Kidney (tissue), 22 donors: ENCODE measurements at places on chromosomes 2 and 18. TPM values are rescaled to one million over a fixed set of nuclear protein-coding genes. Genes with fewer than 3 reads are reported as not detected.

GRCh38 chr2:2506536-2506935 is 175.5 kb upstream of the MYT1L start:
- H3K4me3 ChIP-seq = no peak overlapping the region
- no peak overlapping the region for H3K27ac ChIP-seq
- no peaks in the 10 kb centered on the region for H3K36me3 ChIP-seq
- DNase-seq = no peak

GRCh38 chr2:88024509-88024908 is 8.2 kb upstream of the RNU2-63P start:
- no peak overlapping the region for H3K27ac ChIP-seq
- no peaks in the 10 kb centered on the region for H3K27me3 ChIP-seq
- H3K4me1 ChIP-seq = no peaks in the 10 kb centered on the region
- DNase-seq = peak; percentile 3
- H3K36me3 ChIP-seq = peaks cover 4% of the 10 kb centered on the region

DNA sequence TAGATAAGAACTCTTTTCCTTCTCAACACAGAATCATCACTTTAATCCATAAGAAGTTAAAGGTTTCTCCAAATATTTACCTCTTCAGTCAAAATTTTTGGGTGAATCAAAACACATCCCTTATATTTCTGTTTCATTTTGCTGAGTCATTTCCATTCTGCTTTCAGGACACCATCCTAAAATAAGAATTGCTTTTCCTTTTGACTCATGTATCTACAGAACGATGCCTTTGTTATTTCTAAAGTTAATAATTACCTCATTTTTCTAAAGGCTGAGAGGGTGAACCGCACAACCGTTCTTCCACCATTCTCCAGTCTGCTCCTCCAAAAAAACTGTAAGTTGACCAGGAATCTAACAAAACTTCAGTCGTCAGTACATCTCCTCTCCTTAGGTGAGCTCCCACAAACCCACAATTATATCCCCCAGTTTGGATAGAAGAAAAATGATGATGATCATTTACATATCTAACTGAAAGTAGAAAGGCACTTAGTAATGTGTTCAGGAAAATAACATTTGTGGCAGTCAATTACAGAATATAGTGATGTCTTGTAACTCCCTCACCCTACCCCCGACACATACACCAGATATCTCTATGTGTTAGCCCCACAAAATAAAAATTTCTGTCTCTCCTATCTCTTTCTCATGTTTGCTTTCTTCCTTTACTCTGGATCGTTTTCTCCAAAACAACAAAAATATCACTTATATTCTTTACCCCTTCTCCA is 162.5 kb downstream of the RAD51AP2 start:
- H3K4me1 ChIP-seq = no peaks in the 10 kb centered on the region
- no peak overlapping the region for H3K27ac ChIP-seq
- no peak overlapping the region for H3K4me3 ChIP-seq
- no peaks in the 10 kb centered on the region for H3K36me3 ChIP-seq
- DNase-seq = no peak

- no peak overlapping the region for H3K27ac ChIP-seq
- H3K36me3 ChIP-seq = no peaks in the 10 kb centered on the region
- H3K4me3 ChIP-seq = no peak overlapping the region
- DNase-seq = no peak
- no peaks in the 10 kb centered on the region for H3K27me3 ChIP-seq
Observed at GRCh38 chr2:143252138-143252907, 123.1 kb downstream of the ARHGAP15 start.

DNA sequence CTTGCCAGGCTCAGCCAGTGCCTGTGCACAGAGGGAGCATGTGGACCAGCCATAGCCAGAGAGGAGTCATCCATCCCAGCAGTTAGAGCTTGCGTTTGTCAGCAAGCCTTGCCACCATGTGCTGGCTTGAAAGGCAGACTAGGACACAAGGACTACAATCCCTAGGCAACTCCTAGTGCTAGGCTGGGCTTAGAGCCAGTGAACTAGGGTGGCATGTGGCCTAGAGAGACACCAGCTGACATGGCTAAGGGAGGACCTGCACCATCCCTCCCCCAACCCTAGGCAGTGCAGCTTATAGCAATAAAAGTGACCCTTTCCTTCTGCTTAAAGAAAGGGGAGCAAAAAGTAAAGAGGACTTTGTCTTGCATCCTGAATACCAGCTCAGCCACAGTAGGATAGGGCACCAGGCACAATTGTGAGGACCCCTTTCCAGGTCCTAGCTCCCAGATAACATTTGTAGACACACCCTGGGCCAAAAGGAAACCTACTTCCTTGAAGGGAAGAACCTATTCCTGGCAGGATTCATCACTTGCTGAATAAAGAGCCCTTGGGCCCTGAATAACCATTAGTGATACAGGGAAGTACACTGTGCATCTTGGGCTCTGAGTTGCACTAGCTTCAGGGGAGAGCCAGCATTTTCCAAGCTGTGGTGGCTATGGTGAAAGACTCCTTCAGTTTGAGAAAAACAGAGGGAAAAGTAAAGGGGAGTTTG is 38.7 kb upstream of the UXS1 start:
- H3K27me3 ChIP-seq = no peaks in the 10 kb centered on the region
- H3K36me3 ChIP-seq = no peaks in the 10 kb centered on the region
- H3K4me1 ChIP-seq = no peaks in the 10 kb centered on the region
- H3K27ac ChIP-seq = no peak overlapping the region

GRCh38 chr2:178858896-178859625 is 51.8 kb upstream of the TTN start:
- H3K27me3 ChIP-seq = no peaks in the 10 kb centered on the region
- no peaks in the 10 kb centered on the region for H3K4me1 ChIP-seq
- H3K27ac ChIP-seq = no peak overlapping the region

DNA sequence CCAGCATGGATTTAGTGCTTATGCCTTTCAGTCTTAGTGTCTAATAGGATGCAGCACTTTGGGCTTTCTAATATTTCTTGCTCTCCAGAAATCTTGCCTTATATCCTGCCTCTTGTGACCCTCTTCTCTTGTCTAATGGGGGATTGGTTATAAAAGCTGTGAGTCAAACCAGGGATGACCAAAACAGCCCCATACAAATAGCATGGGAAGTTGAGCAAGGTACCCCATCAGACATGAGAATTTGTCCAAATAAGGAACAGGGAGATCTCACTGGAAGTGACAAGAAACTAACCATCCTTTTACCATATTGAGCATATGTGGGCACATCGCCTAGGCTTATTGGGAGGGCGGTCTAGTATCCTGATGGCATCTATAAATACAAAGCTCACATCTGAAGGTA is 78.8 kb upstream of the BZW1 start:
- H3K36me3 ChIP-seq = no peaks in the 10 kb centered on the region
- no peak for DNase-seq
- no peak overlapping the region for H3K4me3 ChIP-seq
- no peak overlapping the region for H3K27ac ChIP-seq
- no peaks in the 10 kb centered on the region for H3K27me3 ChIP-seq

DNA sequence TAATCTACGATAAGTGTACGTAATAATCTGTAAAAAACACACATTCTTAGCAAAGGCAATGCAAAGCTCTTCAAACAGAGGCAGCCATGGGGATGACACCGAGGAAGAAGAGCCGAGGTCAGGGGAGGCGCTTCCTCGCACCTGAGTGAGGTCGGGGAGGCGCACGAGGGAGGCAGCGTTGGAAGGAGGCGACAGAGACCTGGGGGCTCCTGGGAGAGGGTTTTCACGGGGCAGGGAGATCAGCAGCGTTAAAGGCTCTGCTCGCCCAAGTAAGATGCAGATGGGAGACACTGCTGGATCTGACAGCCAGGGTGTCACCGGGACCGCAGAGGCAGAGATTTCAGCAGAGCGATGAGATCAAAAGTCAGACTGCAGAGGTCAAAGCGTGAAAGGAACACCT is 143.1 kb downstream of the L3MBTL4 start:
- no peak for DNase-seq
- no peaks in the 10 kb centered on the region for H3K36me3 ChIP-seq
- no peak overlapping the region for H3K4me3 ChIP-seq
- H3K27ac ChIP-seq = no peak overlapping the region
- no peaks in the 10 kb centered on the region for H3K4me1 ChIP-seq

DNA sequence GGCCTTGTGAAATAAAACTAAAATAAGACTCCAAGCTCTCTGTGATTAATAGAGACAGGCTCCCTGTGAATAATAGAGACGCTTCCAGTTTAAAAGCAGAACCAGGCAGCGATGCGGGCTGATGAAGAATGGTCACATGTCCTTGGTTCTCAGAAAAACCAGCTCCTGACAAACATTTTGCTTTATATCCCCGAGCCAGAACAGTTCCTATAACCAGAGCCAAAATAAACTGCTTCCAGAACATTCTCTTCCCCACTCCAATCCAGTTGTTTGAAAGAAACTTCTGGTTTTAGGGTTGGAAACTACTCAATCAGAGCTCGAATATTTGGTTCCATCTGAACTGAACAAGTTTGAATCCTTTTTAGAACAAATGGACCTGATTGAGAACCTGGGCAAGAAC is 213.7 kb downstream of the TSN start:
- no peaks in the 10 kb centered on the region for H3K4me1 ChIP-seq
- H3K36me3 ChIP-seq = no peaks in the 10 kb centered on the region
- peak overlapping the region; percentile 66 for H3K27ac ChIP-seq
- H3K27me3 ChIP-seq = no peaks in the 10 kb centered on the region

DNA sequence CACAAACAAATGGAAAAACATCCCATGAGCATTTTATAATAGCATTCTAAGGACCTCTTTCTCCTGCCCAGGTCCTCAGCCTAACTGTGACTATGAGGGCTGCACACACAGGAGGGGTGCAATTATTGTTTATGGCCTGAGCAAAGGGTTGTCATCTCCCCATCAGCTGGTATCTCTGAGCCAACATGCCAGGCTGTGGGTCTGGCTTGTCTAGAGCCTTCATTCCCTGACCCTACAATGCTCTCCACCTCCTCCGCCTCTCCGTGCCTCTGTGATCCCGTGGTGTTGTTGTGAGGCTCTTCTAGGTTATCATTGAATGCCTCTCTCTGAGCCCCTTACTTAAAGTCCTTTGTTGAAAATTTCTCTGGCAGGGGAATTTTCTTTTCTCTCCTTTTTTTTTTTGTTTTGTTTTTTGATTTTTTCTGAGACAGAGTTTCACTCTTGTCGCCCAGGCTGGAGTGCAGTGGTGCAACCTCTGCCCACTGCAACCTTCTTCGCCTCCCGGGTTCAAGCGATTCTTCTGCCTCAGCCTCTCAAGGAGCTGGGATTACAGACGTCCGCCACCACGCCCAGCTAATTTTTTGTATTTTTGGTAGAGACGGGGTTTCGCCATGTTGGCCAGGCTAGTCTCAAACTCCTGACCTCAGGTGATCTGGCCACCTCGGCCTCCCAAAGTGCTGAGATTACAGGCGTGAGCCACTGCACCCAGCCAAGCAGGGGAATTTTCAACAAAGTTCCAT is 126.4 kb downstream of the SMAD7 start:
- no peak overlapping the region for H3K27ac ChIP-seq
- DNase-seq = no peak
- H3K27me3 ChIP-seq = no peaks in the 10 kb centered on the region
- no peak overlapping the region for H3K4me3 ChIP-seq

DNA sequence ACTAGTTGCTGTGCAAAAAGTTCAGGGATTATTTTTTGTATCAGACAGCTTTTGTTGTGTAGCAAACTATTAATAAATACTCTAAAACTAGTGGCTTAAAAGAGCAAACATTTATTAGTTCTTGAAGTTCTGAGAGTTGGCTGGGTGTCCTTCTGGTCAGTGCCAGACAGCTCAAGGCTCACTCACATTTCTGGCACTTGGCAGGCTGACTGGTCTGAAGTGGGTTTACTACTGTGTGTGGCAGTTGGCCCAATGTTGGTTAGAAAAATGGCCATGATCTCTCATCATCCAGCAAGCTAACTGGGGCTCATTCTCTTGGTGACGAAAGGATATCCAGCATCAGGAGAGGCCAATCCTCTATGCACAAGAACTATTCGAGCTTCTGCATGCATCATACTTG is 71.4 kb upstream of the ZNF385B start:
- no peaks in the 10 kb centered on the region for H3K27me3 ChIP-seq
- no peak overlapping the region for H3K4me3 ChIP-seq
- H3K27ac ChIP-seq = no peak overlapping the region
- H3K36me3 ChIP-seq = no peaks in the 10 kb centered on the region

LDLRAD4 gene
- polyA plus RNA-seq = 2.3 TPM

CYP26B1 gene
- 3.1 TPM for polyA plus RNA-seq

KANSL3 gene
- polyA plus RNA-seq = 17.5 TPM

ANKRD30B gene
- polyA plus RNA-seq = not detected

DNAH6 gene
- 0.34 TPM for polyA plus RNA-seq
